ENCODE measurements at places on chromosomes 12 and 14.

DNA sequence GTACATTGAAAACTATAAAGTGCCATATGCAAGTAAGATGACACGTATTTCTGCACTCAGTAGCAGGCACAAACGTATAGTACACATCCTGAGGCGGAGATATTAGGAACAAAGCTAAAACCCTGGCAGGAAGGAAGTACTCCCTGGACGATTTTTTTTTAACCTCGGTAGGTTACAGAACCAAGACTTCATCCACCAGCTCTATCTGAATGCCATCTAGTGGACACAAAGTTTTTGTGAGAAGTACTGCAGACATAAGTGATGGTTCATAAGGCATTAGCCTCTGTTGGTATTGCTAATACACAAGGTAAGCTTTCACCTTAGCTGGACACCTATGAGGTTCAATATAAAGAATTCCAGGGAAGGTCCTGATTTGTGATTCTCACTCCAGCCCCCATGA is 83.0 kb upstream of the CCDC196 start:
- DNase-seq: peak; percentile 39

- DNase-seq: peak; percentile 63
Observed at GRCh38 chr14:33932576-33933345, 18.1 kb downstream of the EGLN3 start.

GRCh38 chr14:84694161-84694560 is 835.8 kb upstream of the FLRT2 start:
- DNase-seq: no peak

- no peak for DNase-seq
Observed at GRCh38 chr14:34715127-34715863, 902 bp upstream of the CFL2 start.

Data from RPMI7951 (cell line).